ENCODE measurements at places on chromosomes 16 and 17.

GRCh38 chr17:1029196-1029921 lies 32.4 kb downstream of the TIMM22 start:
- no peak for DNase-seq

- no peak for DNase-seq
Observed at GRCh38 chr17:66444031-66444430, 141.6 kb downstream of the PRKCA start.

DNA sequence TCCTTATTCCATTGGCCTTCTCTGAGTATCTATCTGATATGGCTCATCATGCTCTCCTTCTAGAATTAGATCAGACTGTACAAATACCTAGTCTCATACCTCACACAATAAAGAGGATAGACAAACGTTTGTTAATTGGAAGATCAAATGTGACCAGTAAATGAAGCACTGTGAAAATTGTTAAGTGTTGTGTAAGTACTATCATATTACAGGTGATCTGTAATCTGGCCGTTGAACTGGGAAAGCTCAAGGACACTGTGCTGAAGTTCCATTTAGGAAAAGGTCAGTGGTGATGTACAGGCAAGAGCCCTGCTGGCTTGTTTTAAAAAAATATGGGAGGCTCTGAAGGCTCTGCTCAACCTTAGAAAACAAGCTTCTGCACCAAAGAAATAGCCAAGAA lies 38.5 kb upstream of the CORO6 start:
- no peak for DNase-seq

DNA sequence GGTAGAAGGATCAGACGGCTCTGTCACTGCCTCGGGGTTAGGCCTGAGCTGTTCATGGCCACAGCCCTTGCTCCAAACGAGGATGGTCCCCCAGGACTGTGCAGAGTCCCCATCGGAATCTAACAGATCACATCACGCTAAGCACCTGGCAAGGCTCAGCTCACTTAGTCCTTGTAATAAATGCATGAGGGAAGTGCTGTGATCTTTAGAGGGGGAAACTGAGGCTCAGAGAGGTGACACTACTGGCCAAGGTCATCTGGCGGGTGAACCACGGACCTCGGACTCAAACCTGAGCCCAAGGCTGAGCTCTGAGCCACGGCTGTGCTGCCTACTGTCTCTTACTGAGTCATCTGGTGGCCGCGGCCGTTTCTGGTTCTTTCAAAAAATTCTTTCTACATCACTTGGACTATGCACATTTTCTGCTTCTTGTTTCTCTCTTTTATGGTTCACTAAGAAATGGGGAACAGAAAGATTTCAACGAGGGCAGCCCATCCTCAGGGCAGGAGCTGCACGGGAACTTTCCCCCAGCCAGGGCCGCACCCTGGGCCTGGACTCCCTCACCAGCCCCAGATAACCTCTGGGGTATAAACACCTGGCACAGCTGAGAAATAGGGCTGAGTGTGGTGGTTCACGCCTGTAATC lies 55.6 kb downstream of the COTL1 start:
- no peak for DNase-seq

- no peak for DNase-seq
Observed at GRCh38 chr16:1533443-1533951, at the start of gene TMEM204. TSS of gene TMEM204 (plus strand) at chr16:1533666. CDS start at chr16:1534276, 610 bp downstream.

DNA sequence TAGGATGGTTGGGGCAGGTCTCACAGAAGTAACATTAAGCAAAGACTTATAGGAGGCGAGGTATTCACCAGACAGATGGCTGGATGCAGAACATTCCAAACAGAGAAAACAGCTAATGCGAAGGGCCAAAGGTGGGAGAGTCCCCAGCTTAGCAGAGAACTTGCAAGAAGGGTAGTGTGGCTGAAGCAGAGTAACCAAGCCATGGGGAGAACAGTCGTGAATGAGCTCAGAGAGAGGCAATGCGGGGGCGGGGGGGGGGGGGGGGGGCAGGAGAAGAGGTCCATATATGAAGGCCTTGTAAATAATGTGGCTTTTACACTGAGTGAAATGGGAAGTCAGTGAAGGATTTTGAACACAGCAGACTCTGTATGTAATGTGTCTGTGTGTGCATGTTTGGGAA lies 81.3 kb downstream of the SMG6 start:
- DNase-seq, result no peak

DNA sequence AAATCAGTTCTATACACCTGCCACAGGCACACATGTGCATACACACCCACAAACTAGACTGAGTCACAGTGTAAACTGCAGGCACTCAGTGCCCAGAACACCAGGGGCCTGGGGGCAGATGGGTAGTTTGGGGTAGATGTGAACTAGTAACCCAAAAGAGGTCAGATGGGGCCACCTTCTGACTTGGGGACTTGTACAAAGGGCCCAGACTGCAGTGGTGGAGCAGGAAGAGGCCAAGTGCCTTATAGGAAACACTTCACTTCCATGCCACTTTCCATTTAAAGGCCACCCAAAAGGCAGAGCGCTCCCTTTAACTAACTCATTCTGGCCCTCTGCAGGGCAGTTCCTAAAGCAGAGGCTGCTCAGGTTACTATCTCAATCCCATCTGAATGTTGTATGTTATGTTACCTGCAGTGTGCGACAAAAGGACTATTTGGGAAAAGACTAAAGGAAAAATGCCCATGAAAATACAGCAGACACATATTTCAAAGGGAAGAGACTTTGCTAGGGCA lies 27.8 kb upstream of the ERN1 start:
- no peak for DNase-seq

DNA sequence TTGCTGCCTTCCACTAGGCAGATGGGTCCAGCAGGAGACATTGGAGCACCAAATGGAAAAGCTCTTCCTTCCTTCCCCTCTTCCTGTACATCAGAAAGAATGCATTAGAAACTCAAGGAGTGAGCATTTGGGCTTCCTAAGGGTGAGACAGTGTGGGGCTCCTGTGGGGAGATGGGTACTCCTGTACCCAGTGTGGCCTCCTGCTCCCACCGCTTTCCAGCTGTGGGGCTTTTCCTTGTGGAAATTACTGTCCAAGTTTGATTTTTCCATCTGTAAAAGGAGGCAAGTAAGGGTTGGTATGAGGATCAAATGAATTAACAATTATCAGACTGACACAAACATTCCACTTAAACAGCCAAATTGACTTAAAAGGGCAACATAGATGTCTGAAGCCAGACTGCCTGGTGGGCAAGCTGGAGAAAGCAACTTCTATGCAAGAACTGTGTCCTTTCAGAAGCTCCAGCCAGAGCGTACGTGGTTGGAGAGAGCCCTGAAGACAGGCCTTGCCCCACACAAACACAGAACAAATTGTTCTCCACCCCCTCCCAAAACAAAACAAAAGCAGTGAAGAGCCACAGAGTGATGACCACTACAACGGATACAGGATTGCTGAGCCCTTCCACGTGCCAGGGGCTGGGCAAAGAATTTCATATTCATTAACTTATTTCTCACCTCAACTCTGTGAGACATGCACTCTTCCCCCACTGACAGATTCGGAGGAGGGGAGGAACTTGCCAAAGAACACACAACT lies 23.1 kb upstream of the ALDH3A1 start:
- no peak for DNase-seq

- DNase-seq, result no peak
Observed at GRCh38 chr16:80208743-80209142, 332.1 kb upstream of the DYNLRB2 start.

DNA sequence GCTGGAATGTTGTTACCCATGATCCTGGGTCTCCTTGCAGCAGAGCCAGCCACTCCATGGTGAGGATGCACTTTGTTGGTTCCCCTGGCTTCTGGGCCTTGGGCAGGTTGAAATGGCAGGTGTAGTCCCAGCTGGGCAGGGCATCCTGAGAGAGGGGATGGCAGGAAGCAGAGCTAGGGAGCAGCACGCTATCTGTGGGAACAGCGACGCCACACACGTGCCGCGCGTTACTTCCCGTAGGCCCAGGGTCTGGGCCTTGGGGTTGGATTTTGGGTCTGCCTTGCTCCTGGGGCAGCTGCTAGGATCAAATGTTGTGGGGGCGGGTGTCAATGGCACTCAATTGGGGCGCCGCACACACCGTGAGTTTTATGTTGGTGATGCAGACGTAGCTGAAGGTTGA lies 368.0 kb downstream of the CPPED1 start:
- no peak for DNase-seq

- DNase-seq, result no peak
Observed at GRCh38 chr17:77498091-77498741, 357.4 kb downstream of the SEC14L1 start.

DNA sequence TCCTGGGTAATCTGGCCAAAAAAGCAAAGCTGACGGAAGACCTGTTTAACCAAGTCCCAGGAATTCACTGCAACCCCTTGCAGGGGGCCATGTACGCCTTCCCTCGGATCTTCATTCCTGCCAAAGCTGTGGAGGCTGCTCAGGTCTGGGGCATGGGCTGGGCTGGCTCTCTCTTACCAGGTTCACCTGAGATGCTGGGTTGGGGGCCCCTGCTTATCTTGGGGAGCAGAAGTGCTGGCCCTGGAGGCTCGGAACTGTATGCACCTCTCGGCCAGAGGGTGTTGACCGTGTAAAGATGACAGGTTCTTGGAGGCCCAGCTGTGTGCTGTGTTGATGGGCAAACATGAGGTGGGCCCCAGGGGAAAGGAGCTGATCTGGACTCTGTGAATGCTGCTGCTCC lies 40.2 kb downstream of the GPT2 start:
- DNase-seq, result no peak

- DNase-seq, result no peak
Observed at GRCh38 chr17:81912441-81913309, 1.5 kb upstream of the PCYT2 start.

GRCh38 chr16:77282345-77282744 lies 83.1 kb downstream of the SYCE1L start:
- DNase-seq, result no peak

DNA sequence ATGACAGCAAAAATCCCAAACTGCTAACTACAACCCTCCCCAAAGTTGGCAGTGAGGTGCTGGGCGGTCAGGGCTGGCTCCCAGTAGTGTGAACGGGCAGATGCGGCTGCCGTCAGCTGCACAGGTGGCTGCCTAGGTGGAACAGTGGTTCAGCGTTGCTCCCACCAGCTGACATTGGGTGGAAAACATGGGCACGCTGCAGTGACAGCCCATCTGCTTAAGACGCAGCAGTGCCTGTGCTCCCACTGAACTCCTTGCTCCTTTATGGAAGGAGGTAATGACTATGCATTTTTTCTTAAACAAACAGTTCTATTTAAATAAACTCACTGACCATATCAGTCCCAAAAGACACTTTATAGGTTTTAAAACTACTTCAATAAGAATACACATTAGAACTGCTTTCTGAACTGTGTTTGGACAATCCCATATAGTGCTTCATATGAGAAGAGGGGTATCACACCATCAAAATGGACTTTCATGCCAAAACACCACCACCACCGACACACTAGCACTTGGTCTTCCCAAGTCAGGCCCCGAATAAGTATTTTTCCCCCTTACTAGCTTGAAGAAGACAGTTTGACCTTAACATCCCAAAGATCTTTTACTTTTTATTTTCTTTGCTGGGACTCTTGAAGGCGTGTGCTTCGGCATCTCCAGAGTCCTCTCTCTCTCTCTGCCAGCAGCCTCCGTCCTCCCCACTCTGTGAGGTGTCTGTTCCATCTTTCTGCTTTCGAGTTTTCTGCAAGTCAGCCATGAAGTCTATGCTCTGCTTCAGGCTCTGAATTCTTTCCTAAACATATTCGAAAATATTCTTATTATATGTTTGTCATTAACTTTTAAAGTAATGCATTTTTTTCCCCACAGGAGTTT lies 34.4 kb downstream of the BRD7 start:
- DNase-seq, result no peak

DNA sequence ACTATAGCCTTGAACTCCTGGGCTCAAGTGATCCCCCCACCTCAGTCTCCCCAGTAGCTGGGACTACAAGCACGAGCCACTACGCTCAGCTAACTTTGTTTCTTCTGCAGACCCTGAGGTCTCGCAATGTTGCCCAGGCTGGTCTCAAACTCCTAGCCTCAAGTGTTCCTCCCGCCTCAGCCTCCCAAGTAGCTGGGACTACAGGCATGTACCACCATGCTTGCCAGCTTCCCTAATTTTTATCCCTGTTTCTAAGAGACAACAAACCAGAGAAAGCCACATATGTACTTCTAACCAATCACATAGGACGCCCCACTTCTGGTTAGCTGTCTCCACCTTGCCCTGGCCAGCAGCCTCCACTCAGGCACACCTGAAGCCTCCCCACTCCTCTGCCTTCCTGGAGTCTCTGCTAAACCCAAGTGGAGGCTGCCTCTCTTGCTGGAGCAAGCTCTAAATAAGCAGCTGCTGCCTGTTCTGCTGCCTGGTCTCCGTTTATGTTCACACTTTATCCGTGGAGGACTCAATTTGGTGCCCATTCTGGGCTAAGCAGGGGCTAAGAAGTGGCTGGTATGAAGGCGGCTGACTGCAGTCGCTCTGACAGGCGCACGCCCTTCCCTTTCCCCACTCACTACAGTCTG lies 24.7 kb downstream of the NSMCE1 start:
- DNase-seq, result no peak
